ENCODE measurements at places on chromosomes 1 and 21.

- DNase-seq = no peak
Measured at GRCh38 chr1:150575518-150576366, 3.7 kb downstream of the MCL1 start.

GRCh38 chr1:121522061-121522759, 337.4 kb downstream of the SRGAP2C start:
- no peak for DNase-seq

DNA sequence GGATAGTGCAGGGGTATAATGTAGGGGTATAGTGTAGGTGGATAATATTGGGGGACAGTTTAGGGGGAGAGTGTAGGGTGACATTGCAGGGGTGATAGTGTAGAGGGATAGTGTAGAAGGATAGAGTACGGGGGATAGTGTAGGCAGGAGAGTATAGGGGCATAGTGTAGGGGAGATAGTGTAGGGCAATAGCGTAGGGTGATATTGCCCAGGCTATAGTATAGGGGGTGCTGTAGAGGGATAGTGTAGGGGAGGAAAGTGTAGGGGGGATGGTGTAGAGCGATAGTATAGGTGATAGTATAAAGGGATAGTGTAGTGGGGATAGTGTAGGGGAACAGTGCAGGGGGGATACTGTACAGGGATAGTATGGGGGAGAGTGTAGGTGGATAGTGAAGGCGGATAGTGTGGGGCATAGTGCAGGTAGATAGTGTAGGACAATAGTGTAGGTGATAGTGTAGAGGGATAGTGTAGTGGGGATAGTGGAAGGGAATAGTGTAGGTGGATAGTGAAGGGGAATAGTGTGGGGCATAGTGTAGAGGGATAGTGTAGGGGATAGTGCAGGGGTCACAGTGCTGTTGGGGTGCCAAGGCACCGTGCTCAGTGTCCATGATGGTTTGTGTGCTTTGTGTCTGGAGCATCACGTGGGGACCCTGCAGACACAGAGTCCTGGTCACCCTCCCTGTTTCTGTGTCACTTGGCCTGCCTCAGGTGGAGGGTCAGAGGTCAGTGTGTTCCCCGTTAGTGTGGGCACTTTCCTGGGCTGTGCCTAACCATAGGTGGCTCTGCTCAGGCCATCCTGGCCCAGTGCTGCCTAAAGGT, 10.5 kb upstream of the ARF1 start:
- no peak for DNase-seq

DNA sequence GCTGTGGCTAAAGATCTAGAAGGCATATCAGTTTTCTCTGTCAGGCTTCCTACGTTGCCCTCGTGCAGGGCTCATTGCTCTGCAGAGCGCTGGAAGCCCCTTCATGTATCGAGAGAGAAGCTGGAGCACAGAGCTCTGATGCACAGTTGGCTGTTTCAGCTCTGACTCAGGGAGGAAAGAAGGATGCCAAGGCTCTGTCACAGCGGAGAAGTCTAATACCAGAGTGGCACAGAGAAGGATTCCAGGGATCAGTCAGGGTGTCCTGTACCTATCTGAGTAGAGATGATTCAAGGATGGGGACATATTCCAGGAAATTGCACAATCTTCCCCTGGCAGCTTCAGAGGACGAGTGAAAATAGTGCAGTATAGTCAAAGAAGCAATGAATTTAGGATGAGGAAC, 179.2 kb upstream of the FMN2 start:
- DNase-seq = no peak

GRCh38 chr1:42350086-42350485, 15.1 kb upstream of the FOXJ3 start:
- DNase-seq = no peak

DNA sequence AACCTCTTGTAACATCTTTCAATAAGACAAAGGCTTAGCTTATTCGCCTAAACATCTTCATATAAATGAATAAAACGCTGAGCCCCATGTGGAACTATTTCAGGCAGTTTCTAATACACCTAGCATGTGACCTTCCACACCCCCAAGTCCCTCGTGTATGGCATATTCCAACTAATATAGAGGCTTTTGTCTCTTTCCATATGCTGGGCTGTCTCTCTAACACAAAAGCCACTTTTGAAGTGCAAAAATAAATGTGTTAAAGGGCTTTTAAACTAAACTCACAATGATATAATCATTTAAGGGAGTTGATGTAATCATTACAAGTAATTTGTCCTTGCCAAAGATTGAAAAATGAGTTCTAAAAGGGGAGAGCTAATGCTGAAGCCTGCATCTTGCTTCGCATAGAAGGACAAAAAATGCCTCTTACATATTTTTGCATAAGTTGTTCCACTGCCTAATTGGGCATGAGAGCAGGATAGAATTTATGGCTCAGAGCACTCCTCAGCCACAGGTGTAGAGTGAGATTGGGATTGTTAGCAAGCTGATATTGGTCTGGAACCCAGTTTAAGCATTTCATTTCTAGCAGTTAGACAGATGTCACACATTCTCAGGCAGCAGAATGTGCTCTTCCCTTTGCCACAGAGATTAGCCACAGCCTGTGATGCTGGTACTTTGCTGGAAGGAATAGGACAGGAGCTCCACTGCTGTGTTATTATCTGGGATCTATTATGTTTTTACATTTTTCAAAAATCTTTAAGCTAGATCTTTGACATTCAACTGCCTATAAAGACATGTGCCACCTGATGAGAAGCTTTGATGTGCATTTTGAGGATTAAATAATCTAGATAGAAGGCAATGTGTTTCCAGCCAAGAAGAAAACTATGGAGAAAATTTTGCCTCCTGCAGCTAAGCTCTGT, 1044.4 kb downstream of the ADGRL2 start:
- no peak for DNase-seq

GRCh38 chr21:42150474-42151085, 68.4 kb upstream of the ABCG1 start:
- DNase-seq = no peak

GRCh38 chr1:56836359-56836758, 17.2 kb upstream of the FYB2 start:
- DNase-seq = no peak
